ENCODE measurements at places on chromosomes 12 and 14.

DNA sequence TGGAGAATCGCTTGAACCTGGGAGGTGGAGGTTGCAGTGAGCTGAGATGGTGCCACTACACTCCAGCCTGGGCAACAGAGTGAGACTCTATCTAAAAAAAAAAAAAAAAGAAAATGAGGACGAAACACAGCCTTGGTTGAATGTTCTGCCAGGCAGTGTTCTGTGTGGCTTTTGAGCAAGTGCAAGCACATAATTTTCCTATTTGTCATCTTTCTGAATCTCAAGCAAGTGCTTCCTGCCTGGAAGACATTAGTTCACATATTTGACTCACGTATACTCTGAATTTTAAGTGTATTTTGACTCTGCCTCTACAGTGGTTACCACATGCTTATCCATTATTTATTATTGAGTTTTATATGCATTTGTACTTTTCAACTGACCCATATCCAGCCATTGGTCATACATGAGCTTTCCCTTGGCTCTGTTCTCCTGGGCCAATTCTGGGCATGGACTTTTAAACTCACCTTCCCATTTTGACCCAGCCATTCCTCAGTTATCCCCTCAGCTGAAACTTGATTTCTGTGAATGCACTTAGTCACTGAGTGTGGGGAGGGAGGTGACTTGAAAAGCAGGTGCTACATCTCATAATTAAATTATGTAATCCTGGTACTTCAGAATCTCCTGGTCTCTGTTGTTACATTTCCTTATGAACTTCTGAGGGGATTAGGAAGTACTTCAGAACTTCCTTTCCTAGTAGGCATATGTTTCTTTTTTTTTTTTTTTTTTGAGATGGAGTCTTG is 8.1 kb downstream of the OR10G2 start:
- DNase-seq, result no peak

DNA sequence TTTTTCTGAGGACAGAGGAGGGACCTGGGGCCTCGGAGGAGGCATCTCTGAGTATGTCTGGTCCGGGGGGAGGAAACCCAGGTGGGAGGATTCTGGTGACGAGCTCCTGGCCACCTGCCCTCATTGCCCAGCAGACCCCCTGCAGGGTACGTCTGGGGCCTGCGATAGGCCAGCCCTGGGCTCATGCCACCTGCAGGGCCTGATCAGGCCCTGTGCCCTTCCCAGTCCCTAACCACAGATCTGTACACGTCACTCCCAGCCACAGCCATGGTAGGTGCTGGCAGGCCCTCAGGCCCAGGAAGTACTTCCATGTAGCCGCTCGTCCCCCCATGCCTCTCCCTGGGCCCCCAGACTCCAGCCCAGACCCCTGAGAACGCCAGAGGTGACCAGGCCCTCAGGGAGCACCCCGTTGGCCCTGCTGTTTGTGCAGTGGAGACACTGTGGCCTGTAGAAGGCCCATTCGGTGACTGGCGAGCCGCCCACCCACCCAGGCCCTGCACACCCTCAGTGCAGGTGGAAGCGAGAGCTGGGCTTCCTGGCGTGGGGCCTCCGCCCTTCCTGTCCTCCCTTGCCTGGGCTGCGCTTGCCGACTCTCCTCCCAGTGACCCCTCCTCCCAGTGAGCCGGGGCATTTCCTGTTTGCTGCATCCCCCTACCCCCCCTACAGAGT is 5.7 kb downstream of the INF2 start:
- peak; percentile 54 for DNase-seq

DNA sequence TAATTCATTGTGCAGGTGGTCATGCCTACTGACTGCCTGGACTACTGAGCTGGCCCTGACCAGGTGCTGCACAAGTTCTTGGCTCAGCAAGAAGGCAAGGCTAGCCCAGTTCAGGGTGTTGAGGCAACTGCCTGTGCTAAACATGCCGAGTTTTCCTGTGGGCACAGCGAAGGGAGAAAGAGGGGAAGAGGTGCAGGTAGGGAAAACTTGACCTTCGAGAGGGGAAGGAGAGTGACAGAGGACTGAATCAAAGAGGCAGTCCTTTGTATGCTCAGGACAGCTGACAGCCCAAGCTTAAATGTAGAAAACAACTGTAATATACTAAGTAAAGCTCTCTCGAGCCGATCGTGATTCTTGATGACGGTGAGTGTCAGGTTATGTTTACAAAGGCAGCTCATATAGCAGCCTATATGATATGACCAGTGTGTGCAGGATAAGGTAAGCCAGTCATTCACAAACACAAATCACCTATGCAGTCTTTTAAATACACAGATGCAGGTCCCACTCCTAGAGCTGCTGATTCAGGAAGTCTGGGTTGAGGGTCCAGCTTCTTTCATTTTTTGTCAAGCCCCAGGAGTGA is 2.6 kb downstream of the IRAK3 start:
- no peak for DNase-seq

DNA sequence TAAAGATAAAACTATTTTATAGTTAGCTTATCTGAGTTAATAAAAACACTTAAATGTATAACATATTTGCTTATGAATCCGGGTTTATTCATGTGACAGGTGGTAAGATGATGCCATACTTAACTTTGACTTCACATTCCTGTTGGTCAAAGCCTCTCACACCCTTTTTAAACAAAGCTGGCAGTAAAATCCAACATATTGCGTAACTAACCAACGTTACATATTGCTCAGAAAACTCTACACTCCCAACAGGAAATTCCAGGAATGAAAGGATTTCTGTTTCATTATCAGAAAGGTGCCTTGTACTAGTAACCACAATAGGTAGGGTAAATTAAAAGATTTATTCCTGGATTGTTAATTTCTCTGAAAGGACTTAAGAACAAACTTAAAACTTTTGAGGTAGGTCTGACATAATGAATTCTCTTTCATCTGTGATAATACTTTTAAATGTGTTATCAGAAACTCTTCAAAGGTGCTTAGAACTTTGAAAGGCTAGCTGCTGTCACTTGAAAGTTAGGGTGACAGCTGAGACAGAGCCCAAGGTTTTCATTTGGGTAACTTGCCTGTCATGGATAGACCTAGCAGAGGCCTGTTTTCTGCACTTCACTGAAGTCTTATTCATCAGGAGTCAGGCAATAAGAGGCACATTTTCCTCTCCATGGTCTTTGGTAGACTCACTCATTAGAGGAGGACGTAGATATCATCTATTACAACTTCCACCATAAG is 23.8 kb upstream of the CATSPERB start:
- no peak for DNase-seq

GRCh38 chr12:50222275-50222783 is 55.2 kb upstream of the CERS5 start:
- peak; percentile 18 for DNase-seq

DNA sequence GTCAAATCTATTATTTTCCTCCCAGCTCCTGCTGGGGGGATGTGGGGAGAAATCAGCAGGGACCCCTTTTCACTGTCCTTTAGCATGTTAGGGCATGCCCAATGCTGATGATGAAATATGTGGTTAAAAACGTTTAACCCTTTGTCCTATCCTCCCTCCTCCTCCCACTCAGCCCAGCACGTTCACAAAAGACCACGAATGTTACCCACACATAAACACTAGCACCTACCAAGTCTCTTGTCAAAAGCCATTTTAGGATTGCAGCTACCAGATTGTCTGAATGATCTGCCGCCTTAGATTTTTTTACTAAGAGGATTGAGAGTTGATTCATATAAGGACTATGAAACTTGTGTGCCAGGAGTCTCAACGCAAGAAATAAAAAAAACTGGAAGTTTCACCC is 70.4 kb downstream of the TBK1 start:
- no peak for DNase-seq

GRCh38 chr12:10697862-10698261 is 24.0 kb upstream of the STYK1 start:
- no peak for DNase-seq

DNA sequence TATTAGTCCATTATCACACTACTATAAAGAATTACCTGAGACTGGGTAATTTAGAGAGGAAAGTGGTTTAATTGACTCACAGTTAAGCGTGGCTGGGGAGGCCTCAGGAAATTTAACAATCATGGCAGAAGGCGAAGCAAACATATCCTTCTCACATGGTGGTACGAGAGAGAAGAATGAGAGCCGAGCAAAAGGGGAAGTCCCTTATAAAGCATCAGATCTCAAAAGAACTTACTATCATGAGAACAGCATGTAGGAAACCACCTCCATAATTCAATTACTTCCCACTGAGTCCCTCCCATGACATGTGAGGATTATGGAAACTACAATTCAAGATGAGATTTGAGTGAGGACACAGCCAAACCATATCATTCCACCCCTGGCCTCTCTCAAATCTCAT is 422.6 kb downstream of the MDGA2 start:
- no peak for DNase-seq

- no peak for DNase-seq
Observed at GRCh38 chr12:29132316-29132715, 16.8 kb upstream of the FAR2 start.

DNA sequence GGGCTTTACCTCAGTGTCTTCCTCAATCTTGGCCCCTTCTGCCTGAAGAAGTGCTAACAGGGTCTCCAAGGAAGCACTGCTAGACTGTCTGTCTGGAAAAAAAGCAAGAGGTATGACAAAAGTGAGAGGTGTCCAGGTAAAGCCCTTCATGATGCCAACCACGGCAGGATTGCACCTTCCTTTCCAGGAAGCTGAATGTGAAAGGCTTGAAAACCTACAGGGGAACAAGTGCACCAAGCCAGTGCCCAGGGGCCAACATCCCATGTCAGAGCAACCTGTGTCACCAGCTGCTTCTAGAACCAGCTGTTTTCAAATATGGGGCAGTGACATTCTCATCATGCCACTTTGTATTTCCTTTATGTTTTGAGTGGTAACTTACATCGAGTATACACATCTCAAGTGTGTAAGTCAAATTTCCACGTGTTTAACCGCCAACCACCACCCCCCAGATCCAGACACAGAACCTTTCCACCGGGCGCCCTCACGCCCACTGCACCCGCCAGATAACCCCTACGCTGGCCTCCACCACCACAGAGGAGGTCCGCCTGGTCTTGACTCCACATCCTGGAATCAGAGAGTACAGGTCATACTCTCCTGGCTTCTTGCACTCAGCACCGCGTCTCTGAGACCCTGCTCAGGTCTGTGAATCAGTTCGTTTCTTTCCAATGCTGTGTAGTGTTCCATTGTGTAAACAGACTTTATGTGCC is 27.3 kb downstream of the VPS37B start:
- DNase-seq, result peak; percentile 13

DNA sequence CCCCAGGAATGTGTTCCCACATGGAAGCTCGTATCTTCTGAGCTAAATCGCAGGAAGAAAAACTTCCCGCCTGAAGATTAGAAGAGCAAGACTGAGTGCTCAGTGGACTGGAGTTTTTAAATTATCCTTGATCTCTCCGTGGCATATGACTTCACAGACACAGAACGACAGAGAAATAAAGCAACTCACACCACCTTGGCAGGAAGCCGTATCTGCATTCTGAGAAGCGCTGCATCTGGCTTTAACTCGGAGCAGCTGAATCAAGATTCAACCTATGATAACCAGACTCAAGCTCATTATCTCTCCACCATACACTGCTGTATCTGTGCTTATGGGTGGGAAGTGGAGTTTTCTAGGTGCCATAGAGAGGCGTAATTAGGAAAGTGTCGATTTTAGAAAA is 1482.7 kb downstream of the AACS start:
- DNase-seq, result no peak

DNA sequence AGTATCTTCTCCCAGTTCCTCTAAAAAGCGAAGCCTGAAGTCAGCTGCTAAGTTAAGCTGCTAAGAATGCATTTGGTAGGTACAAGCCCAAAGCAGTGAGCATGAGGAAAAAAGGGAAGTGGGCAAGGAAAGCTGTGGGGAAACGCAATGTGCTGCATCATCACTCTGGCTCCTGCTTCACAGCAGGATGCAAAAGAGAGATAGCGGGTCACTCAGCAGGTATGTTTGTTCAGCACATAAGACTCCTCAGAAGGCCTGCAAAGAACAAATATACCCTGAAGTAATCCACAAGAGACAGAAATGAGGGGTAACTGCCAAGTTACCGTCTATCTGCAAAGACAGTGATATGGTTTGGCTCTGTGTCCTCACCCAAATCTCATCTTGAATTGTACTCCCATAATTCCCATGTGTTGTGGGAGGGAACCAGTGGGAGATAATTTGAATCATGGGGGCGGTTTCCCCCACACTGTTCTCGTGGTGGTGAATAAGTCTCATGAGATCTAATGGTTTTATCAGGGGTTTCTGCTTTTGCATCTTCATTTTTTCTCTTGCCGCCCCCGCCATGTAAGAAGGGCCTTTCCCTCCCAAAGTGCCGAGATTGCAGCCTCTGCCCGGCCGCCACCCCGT is 127.4 kb upstream of the EGLN3 start:
- DNase-seq, result peak; percentile 40

DNA sequence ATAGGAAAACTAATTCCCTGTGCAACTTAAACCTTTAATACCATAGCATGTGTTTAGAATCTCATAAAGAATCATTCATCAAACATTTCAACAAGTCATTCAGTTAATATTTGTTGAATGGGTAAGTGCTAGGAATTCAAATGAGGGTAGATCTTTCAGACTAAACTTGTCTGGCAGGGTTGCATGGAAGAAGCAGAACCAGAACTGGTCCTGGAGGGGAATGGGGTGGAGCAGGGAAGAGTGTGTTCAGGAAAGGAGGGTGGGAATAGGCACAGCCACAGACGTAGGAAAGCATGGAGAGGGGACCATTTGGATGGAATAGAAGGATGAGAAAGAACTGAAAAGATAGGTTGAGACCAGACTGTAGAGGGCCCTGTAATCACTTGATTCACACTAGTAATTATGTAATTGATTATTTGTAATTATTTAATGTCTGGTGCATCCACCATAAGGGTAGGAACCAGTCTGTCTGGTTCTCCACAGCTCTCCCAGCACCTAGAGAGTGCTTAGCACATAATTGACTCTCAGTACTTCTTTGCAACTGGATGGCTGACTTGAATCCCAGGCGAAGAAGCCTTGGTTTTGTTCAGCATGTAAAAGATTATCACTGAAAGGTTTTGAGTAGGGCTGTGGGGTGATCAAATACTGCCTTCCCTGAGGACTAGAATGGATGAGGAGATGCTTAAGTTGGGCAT is 3.0 kb upstream of the MAP3K9 start:
- DNase-seq, result no peak

GRCh38 chr14:77970646-77971045 is 170.7 kb downstream of the ADCK1 start:
- DNase-seq, result no peak

DNA sequence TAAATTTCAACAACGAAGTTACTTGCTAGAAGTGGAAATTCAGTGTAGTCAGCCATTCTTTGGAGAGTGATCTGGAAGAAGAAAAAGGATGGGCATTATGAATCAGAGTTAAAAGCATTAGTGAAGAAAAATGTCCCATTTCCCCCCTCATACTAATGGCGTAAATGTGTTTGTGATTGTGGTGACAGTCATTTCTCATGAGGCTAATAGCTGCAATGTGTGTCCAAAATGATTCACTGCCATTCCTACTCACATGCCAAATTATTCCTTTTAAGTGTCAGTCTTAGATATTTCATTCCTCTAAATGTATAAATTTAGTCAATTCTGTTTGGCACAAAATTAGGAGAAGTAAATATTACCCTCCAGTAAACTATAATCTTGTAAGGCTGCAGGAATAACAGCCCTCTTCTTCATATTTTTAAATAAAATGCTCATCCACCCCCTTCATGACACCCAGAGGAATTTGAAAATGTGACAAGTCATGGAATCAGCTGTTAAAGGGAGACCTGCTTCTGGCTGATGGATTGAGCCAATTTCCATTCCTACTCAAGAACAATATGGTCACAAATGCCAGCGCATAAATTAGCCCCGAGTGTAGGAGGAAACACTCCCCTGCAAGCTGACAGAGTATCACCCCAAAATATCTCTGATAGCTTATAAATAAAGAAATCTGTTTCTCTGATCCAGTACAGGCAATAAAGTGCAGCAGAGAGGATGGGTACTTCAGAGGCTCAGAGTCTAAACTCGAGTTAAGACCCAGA is 912.3 kb upstream of the SEL1L start:
- DNase-seq, result no peak

GRCh38 chr12:127779301-127780045 is 487.5 kb upstream of the TMEM132C start:
- DNase-seq, result no peak

All from CD4-positive, alpha-beta T cell treated with Interleukin-15 for 1 hour (primary cell).